ENCODE measurements at places on chromosomes 4 and X. TPM values are rescaled to one million over a fixed set of nuclear protein-coding genes. Genes with fewer than 3 reads are reported as not detected.

CEP135 gene
- 12.6 TPM for total RNA-seq

- DNase-seq = no peak
Measured at GRCh38 chrX:11461201-11462001, 168.2 kb downstream of the AMELX start.

DNA sequence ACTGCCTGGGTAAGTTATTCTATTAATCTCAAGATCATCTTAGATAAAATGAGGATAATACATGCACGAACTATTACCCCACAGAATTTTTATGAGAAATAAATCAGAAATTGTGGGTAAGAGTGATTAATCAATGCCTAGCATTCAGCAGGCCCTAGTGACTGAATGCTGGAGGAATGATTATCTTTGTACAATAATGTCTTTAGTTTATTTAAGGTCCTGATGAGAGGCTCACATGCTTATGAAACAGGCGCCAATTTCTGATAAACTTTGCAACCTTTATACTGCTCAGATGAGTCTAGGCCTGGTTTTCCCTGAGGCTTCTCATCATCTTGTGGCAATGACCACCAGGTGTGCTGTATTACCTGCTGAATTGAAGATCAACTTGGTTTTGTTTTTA is 27.8 kb upstream of the BMP2K start:
- no peak for DNase-seq

- DNase-seq = no peak
Measured at GRCh38 chr4:118180776-118181175, 146.5 kb downstream of the NDST3 start.

DNA sequence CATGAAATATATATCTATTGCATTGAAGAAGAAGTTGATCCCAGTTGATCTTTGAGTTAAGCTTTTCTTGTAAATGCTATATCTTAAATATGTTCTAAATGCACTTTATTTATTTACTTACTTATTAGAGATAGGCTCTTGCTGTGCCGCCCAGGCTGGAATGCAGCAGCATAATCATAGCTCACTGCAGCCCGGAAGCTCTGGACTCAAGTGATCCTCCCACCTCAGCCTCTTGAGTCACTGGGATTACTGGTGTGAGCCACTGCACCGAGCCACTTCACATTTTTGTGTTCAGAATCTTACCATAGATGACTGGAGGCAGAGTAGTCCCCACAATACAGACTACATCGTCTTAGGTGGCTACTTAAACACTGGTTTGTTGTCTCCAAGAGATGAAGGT is 324.3 kb upstream of the SLIT2 start:
- DNase-seq = no peak

DNA sequence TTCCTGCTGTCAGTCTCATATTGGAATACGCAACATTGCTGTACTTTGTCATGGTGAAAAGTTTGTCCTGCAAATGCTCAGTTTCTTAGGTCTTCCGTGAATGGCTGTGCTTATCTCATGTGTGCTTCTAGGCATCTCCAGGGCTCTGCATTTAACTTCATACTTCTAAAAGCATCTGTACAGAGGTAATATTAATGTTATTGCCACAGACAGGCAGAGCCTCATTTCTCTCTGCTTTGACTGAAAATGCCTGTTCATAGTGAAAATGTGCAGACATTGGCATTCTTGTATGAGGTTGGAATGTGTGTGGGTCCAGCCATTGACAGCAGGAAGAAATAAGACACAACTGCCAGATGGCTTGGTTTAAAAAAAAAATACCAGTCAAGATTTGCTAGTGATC is 140.1 kb upstream of the TTC29 start:
- DNase-seq = no peak

DNA sequence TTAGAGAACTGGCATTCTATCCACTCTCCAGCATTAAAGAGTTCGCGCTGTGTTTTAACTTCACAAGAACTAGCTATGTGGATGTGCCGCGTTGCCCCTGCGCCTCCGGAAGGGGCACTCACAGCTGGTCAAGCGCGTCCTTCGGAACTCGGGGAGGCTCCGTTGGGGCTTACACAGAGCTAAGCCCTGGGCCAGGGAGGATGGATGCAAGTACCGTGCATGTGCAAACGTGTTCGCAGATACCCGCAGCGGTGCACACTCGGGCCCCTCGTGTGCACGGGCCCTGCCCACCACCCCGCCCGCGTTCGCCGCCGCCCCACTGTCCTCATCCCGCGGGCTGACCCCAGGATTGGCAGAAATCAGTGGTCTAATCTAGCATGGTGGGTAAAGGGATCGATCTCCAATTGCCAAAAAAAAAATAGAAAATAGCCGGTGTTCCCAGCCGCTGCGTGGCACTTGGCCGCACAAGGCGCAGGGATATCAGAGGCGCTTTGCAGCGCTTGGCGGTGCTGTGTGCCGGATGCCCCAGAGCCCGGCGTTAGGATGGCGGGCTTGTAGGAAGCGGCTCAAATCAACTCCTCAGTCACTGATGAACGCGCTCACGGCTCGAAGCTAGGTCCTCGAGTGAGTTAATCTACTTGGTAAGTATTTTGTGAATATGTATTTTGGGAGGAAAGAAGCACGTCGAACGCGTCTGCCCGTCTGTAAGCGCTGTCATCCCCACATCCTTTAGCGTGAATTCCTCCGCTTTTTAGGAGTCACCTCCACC is 989 bp upstream of the PCDH10 start:
- peak; percentile 55 for DNase-seq

- DNase-seq = no peak
Measured at GRCh38 chr4:114321366-114321765, 277.2 kb upstream of the UGT8 start.

DNA sequence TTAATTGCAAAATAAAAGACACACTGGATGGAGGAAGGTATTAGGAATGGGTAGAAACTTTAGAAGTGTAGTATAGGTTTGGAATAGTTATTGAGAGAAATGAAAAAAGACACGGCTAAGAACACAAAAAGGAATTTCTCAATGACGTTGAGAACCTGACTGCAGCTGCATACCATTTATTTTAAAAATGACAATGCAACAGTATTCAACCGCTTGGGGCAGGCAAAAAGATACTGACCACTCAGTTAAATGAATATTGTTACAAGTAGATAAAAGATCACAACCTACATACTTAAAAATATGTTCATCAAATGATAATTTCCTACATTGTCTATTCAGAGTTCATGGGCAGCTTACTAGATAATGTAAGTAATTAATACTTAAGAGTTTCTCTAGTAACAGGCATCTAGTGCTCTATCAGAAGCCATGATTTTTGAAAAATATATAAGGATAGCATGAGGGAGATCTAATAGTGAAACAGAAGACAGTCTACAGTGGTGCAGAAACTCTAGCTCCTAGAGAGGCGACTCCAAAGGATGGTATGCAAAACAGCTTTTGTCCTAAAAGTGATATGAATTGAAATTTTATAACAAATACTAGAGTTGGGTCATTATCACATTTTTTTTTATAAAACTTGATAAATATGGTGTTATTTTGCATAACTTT is 216.2 kb upstream of the VEGFC start:
- DNase-seq = no peak

ELK1 gene
- total RNA-seq = 49.8 TPM

DNA sequence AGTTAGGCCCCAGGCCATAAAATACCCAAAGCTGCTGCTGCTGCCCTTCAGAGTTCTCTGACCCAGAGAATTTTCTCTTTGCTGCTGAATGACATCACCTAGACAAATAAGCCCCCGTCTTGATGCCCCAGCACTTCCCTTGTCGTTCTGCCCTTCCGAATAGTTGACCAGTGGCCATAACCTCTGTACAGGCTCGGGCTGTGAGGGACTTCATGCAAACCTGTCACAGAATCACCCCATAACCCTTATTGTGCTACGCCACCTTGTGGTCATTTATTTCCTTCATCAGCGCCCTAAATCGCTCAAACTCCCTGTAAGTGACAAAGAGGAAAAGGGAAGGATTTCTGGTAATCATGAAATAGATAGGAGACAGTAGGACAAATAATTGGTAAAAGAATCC is 18.8 kb downstream of the SPACA5 start:
- peak; percentile 48 for DNase-seq

DNA sequence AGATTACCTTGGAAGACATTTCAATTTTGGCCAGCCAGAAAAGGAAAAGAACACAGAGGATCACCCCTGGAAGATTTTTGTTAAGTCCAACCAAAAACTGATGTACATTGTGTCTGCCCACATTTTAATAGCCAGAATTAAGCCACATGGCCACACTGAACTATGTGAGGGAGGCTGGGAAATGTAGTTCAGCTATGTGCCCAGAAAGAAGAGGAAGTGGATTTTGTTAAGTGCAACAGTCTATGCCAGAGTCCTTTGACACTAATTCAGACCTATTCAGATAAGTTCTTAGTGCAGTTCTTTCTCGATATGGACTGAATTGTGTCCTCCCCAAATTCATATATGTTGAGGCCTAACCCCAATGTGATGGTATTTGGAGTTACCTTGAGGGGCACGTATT is 18.4 kb downstream of the PRPS1 start:
- DNase-seq = no peak

ZIC3 gene
- 128 TPM for total RNA-seq
